Left lobe of liver (tissue), 2 donors: ENCODE measurements at places on chromosomes 5 and 9.
A peak's percentile ranks its signal among the peaks of the same experiment; 100 is the strongest.

DNA sequence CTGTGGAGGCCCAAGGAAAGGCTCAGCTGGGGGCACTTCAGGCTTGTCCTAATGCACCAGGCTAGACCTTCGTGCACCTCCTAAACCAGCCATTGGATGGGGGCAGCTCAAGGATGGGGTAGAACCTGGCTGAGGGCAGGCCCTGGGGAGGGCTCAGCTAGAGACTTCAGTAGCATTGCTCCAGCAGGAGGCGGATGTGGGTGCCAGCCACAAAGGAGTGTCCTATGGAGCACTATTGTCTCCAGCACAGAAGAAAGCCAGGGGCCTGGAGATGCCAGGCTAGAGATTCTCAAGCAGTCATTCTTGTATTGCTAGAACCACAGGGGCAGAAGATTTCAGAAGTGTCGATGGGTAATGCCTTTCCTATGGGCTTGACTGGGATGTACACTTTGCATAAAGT lies 131.8 kb downstream of the SYK start:
- DNase-seq = no peak

DNA sequence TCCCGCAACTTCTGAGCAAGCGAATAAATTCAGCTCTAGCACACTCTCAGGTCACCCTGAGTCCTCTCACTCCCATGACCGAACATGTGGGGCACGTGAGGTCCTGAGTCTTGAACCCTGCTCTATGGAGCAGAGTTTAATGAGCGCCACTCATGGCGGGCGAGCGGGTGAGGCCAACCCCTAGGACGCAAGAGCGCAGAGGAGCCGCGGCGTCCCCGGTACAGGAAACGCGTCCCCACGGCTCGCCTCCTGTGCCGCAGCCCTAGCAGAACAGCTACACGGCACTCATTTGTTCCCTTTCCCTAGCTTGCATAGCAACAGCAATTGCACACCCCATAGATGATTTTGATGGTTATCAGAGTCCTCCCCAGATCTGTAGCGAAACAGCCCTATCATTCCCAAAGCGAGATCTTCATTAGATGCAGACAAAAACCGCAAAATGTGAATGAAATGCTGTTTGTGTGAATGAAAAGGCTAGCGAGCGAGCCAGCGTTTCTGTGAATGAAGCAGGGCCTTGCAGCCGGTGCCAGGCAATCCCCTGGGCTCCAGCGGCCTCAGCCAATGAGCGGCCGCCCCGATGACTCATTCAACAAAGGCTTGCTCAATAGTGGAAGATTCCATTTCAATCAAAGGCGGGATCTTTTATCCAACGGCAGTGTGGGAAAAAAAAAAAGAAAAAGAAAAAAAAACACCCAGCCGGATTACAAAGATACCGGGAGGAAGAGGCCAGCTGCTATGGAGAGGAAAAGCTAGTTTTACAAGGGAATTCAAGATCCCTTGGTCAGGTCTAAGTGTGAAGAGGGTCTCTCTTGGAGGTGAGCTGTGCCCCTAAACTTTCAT lies 1.5 kb upstream of the SHC3 start:
- DNase-seq = peak; percentile 88

GRCh38 chr9:123438821-123439220 lies 82.8 kb downstream of the CRB2 start:
- no peak for DNase-seq

- no peak for DNase-seq
Observed at GRCh38 chr5:155915601-155916000, 411.4 kb upstream of the SGCD start.

- no peak for DNase-seq
Observed at GRCh38 chr9:132482196-132482813, 72.3 kb downstream of the CFAP77 start.

DNA sequence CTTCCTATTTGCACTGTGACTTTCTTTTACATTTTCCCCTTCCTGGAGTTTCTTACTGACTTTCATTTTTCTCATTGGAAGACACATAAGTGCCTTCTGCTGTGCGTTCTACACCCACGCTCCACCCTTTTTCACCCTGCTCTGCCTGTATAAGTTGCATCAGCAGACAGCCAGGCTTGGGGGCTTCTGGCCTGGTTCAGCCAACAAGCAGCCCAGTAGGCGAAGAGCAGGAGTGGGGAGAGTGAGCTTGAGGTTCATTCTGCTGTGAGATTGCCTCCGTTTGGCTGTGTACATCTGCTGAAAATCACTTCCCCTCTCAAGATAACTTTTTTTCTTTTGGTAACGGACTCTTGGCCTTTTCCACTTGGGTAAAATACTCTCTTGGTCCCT lies 38.4 kb downstream of the RASGRF2 start:
- no peak for DNase-seq

- DNase-seq = no peak
Observed at GRCh38 chr5:2031581-2031980, 148.9 kb upstream of the IRX4 start.

GRCh38 chr5:88769165-88769564 lies 113.8 kb downstream of the MEF2C start:
- no peak for DNase-seq

- peak; percentile 75 for DNase-seq
Observed at GRCh38 chr5:111742177-111742994, 14.6 kb downstream of the NREP start.

- DNase-seq = no peak
Observed at GRCh38 chr9:127506814-127507750, 55.8 kb downstream of the LRSAM1 start.

- no peak for DNase-seq
Observed at GRCh38 chr9:127860260-127860659, 5.8 kb upstream of the ENG start.

DNA sequence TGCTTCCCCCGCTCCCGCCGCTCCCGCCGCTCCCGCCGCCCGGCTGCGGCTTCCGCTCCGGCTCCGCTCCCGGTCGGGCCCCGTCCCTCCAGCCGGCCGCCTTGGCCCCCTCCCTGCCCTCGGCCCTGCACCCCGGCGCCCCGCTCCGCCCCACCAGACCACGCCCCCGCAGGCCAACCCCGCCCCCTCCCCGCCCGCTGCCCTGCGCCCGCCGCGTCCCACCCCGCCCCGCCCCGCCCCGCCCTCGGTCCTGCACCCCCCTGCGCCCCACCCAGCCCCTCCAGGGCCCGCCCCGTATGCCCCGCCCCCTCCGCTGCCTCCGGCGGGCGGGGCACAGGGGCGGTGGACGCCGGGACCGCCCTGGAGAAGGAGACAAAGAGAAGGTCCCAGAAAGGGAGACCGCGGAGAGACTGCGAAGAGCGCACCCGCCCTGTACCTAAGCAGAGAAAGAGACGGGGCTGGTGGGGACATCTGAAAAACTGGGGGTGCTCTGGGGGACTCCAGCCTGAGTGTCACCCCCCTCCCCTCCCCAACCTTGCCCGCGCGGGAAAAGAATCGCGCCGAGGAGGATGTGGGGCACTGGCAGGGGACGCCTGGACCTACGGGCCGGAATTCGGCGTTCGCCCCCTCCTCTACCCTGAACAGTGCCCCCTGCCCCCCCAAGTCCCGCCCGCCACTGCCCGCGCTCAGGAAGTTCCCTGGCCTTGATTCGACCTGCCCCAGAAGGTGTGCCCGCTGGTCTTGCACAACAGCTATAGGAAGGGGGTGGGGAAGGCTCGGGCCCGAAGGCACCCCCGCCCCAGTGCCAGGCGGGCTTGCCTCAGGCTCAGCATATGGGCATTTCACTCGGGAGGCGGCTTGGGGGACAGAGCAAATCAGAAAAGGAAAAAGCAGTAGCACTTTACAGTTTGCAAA lies 42.8 kb upstream of the STXBP1 start:
- DNase-seq = peak; percentile 78

DNA sequence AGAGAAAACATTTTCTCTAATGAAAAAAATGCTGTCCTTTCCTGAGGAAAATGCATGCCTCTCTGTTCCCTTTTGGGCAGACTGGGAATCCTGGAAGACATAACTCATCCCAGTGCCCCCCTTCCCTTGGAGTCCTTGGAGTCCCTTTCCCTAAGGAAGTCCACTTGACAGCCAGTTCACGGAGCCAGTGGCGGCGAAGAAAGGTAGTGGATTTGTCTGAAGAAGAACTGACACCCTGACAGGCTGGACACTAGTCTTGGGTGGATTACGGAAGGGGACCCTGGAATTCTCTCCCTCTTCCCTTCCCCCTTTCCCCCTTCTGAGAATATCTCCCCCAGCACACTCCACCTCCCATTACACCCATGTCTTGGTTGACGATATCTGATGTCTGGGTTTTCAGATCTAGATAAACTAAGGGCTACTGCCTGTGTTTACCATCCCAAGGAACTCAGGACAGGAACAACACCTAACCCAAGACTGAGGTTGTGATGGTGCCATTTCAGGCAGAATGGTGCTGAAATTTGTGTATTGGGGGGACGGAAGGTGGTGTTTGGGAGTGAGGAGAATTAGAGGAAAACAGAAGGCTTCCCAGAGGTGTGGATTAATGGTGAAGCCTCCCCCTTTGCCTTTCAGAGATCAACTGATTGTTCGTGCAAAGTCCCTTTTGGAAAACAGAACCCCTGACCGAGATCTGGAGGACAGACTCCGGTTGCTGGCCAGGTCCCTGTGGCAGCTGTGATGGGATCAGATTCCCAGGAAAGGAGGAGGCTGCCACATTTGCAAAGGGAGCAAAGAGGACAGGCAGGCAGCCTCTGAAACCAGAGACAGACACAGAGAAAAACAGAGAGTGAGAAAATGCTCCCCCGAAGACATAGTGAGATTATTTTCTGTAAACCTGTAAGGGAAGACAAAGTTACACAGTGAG lies 704 bp downstream of the SPARC start:
- no peak for DNase-seq

DNA sequence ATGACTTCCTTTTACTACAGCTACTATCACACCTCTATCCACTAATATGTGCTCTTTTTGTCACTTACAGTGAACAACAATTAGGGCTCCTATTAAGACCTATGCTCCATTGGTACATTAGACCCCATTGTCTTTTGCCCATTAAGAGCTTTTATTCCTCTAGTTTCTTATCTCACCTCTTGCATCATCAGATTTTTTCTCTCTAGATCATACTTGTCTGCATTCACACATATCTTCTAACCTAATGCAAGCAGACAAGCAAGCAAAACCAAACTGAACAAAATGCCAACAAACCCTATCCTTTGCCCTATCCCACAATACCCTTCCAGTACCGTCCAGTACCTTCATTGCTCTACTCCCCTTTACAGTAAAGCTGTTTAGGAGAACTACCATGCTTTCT lies 10.1 kb upstream of the RBM27 start:
- no peak for DNase-seq

- DNase-seq = no peak
Observed at GRCh38 chr5:40790947-40791593, 7.1 kb downstream of the PRKAA1 start.

- no peak for DNase-seq
Observed at GRCh38 chr5:123610665-123611405, 98.9 kb downstream of the CSNK1G3 start.

- DNase-seq = no peak
Observed at GRCh38 chr9:125295657-125296056, 34.0 kb downstream of the GAPVD1 start.

DNA sequence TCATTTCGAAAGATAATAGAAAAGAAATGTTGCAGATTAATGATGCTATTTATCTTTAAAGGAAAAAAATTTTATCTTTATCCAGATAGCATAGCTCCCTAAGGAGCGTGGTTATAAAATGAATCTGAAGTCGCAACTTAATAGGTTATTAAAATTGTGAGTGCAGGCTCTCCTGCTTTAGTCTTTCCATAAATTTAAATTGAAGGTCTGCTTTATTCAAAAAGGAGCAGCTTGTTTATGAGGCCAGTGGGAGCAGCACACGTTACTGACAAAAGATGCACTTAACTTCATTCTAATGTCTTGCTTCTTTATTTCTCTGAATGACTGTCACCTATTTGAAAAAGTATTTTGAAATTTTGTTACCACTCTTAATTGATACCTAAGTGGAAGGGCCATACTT lies 95.0 kb downstream of the ZCCHC7 start:
- DNase-seq = no peak

DNA sequence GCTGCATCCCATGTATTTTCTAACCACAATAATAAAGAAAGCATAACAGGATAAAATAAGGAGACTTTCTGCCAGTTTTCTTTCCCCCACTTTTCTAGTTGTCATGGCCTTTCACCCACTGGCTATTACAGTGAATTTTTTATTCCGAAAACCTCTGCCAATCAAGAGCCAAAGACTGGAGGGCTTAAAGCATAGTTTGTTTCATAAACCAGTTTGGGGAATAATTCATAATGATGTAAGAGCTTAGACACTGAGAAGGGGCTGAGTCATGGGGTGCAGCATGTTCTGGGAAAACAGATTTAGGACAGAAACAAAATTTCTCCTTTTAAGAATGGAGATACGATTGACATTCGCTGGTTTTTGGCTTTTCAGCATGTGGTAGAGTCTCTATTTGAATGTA lies 4.4 kb upstream of the GLIPR2 start:
- no peak for DNase-seq

DNA sequence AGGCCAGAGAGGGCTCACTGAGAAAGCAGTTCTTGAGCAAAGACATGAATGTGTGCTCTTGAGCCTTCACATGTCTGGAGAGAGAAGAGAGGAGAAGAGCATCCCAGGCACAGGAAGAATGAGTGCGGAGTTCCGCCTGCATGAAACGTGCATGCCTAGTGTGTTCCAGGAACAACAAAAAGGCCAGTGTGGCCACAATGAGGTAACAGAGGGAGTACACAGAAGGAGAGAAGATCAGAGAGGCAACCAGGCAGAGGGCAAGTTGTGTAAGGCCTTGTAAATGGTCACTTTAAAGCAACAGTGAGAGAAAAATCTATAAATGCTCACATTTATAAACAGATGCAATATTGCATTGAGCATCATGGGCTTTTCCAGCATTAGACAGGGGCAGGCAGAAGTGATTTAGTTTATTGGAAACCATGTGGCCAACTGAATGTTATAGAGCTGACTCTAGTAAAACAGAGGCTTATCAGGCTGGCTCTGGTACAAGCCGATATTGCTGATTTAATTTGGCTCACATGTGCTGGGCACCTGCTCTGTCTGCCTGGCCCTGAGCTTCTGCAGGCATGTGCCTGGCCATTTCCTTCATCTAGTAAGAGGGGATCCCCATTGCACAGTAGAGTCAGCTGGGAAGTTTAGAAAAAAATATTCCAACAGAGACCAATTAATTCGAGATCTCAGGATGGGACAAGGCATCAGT lies 185.3 kb downstream of the SAXO1 start:
- DNase-seq = no peak

- DNase-seq = no peak
Observed at GRCh38 chr5:65674749-65675148, 47.2 kb downstream of the SGTB start.

- no peak for DNase-seq
Observed at GRCh38 chr5:19615071-19615470, 372.9 kb downstream of the CDH18 start.

DNA sequence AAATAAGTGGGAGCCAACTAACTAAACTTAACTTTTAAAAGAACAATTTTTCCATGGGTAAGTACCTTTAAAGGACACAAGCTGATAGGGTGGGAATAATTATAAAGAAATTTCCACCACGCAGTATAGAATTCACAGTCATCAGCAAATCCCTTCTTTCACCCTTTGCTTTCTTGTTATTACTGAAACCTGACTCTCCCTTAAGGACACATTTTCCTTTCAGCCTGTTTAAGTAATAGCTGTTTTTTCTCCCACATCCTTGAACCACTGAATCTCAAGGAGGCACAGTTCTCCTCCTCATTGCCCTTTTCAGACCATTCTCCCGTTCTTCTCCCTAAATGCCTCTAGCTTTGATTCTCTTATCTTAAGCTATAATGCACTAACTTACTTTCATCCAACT lies 6.3 kb downstream of the C5orf15 start:
- DNase-seq = no peak
